ENCODE measurements at places on chromosomes 3 and 15.

DNA sequence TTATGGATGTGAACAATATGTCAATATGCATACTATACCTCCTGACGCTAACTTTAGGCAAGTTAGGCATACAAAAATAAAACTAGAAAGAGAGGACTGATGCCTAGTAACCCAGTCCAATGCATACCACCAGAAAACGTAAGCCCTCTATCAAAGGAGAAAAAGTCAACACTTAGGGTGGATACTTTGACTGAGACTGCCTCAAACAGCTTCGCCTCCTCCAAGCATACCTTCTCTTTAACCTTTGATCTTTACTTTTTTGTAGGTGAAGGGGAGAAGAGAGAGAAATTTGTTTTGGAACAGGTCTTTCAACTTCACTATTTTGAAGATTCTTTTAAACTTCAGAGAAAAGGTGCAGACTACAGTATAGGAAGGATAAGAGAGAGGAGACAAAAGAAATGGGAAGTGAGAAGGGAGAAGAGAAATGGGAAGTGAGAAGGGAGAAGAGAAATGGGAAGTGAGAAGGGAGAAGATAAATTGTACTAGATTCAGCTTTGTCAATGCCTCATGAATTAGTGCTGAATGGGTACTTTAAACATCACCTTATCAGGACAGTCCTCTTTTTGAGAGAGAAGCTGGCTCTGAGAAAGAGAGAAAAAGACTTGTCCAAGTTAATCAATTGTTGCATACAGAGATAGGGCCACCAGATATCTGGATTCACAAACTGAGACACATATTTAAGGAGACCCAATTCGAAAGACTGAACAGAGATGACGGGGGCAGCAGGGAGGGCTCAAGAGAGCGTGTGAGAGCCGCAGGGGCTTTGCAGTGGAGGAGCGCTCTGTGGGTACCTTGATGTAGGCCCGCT is 1.0 kb downstream of the P3H2 start:
- no peak for DNase-seq

DNA sequence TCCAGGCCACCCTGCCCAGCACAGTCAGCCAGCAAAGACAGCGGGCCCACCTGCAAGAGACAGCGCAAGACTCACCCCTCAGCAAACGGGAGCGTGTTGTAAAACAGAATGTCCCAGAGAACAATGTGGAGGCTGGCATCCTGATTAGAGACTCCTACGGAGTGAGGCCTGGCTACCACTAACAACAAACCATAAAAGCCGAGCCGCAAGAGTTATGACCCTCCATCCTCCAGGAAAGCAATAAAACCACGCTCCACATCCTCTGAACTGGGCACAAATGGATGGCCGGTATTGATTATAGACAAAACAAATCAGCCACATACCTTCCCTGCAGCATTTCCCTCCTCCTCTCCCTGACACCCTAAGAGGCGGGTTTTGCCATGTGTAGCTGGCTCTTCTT is 75.8 kb upstream of the LIPC start:
- no peak for DNase-seq

GRCh38 chr3:66394019-66394752 is 106.6 kb downstream of the LRIG1 start:
- DNase-seq: no peak

DNA sequence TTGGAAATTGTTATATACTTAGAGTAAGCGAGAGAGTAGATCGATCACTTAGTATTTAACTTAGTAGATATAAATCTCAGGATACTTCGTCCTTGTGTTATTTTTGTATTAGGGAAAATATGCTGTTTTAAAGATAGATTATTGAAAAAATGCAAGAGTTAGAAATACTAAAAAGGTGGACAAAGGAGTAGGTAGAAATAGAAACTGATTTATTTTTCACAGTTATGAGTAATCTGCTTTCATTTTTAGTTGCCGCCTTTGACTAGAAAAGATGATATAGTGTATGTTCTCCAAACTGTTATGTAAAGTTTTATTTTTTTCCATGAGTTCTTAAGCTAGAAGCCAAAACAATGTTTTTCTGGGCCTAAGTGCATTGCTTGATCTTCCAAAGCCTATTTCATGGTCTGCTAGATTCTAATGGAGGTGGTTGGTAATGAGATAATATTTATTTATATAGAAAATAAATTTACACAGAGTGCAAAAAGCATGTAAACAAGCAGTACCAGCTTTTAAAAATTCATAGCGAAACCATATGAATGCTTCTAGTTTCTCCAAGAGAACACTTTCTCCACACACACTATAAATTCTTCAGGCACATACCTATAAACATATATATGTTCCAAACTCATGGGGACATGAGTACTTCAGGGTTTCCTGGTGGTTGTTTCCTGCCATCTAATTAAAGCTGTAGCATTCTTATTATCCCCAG is 61.1 kb downstream of the DIPK2A start:
- DNase-seq: no peak

DNA sequence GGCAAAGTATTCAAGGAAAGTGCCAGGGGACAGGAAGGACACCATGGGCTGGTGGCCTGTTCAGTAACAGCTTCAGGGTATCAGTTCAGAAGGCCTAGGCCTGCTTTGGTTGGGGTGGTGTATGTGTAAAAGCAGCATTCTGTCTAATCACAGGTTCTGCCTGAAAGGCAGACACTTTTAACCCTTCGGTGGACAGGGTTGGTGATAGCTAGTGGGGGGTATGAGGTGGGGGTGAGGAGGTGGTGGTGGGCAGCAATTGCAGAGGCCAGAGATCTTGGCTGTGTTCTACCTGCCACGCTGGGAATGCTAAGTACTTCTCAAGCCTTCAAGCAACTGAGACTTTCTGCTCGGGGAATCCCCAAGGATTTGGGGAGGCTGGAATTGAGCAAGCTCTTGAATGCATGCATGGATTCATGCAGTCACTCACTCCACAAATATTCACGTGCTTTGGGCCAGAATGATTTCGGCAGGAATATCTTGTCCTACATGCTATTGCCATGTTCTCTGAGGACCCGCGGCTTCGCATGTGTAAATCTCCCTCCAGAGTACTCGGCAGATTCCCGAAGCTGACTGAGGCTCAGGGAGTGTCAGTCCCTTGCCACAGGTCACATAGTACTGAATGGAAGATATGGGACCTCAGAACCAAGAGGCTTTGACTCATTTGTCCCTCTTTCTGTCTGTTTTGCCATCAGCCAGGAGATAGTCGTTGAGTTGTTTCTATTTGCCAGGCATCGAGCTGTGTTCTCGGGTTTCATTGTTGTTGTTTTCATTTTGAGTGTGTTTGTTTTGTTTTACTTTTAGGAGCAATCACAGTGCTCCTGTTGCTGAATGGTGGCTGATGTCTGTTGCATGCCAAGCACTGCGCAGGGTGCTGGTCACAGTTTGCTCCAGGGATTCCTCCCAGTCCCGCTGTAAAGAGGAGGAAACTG is 65.5 kb downstream of the SMAD3 start:
- no peak for DNase-seq

DNA sequence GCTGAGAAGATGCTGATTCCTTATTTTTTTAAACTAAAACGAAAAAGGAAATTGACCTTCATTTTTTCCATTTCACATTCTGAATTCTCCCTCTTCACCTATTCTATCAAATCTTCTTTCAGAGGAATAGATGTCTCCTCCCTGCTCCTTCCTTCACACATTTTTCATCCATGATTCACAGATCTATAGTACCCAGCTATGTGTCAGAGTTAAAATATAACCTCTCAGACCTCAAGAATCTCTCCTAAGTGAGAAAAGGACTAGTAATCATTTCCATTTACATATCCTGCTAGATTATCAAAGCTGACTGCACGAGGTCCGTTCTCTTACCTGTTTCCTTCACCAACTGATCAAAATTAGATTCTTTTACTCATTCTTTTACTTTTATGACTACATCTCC is 1297.6 kb upstream of the ALCAM start:
- no peak for DNase-seq

DNA sequence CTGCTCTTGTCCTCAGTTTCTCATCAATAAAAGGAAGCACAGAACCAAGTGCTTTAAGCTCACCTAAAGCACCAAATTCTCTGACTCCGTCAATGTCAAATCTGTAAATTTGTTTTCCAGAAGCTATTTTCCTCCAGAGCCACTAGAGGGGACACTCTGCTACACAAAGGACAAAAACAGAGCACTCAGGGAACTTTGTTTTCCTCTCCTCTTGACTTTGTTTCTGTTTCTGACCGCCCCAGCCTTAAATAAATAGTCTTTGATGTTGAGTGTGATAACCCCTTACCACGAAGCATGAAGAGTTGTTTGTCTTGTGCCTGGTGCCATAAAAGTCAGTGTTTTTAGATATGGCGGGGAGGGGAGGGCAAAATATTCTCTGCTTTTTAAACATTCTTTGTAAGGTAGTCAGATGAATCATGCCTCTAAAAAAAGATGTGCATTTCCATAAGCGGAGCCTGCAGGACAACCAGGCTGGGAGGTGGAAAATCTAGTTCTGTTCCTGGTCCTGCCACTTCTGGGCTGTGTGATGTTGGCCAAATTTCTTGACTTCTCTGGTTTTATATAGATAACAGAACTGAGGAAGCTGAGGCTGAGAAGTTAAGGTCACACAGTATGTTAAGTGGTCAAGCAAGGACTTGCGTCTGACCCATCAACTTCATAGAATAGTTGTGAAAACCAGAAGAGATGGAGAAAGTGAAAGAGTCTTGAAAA is 7.3 kb upstream of the ZBTB38 start:
- DNase-seq: no peak

GRCh38 chr3:32705232-32705631 is 20.2 kb downstream of the CNOT10 start:
- DNase-seq: no peak

GRCh38 chr15:94607176-94607654 is 375.9 kb downstream of the MCTP2 start:
- no peak for DNase-seq

- no peak for DNase-seq
These were observed 94.5 kb downstream of the SEC22A start for GRCh38 chr3:123296261-123296660.

DNA sequence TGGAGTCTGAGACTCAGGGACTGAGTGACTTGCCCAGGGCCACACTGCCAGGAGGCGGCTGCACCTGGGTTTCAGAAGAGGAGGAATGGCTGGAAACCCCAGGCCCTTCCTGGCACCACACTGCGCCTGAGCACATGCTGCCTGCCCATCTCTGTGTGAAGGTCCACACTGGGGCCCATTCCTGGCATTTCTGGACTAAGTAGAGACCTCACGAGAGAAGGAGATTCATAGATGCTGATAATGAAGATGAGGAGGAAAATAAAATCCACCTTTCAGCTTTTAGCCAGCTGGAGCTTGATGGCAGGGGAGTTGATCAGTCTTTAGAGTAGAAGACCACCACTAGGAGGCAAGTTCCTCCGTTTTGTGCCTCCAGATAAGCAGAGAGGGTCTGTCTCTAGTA is 40.2 kb upstream of the TF start:
- no peak for DNase-seq

DNA sequence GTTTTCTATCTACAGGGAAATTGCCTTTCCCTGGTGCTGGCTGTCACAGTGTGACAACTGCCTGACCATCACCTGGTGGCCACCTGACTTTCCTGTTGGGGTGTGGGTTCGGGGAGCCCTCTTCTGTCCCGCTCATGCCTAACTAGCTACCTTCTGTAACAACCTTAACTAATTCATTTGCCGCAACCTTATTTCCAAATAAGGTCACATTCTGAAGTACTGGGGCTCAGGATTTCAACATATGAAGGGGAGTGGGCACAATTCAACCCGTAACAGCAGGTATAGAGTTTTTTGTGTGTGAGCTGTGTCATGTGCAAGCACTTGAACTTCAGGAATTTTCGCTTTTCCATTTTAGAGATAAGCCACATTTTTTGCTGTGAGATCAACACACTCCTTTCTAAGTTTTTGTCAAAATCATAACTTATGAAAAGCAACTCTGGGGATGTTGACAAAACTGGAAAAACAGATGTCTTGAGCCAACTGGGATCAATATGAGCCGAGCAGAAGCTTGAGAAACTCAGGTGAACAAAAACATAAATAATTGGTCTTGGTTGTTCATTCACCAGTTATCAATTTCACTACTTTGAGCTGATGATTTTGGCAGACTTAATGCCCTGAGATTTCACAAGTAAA is 242.0 kb upstream of the RGMA start:
- DNase-seq: no peak

GRCh38 chr15:84889991-84890669 is 5.7 kb downstream of the SLC28A1 start:
- DNase-seq: no peak

DNA sequence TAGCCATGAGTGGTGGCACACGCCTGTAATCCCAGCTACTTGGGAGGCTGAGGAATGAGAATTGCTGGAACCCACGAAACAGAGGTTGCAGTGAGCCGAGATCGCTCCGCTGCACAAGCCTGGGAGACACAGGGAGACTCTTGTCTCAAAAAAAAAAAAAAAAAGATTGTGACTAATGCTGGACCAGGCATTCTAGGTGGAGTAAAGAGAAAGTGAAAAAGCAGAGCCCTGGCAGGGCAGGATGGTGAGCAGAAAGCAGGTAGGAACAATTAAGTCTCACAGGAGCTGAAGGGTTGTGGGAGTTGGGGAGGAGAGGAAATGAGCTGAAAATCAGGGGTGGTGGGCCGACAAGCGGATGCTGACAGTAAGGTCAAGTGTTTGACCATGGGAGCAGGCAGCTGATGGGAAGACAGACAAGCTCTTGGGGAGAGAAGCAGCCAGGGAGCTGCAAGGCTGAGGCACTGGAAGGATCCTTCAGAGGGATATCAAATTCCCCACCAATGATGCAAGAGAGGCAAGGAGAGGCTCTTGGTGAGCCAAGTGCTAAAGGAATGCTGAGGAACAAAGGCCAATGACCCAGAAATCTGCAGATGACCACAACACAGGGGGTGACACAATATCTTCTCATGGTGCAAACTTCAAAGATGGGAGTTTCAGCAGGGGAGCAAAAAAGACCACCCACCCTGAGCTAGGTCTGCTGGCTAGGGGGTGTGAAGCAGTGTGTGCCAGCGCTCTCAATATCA is 251.1 kb downstream of the ULK4 start:
- no peak for DNase-seq

DNA sequence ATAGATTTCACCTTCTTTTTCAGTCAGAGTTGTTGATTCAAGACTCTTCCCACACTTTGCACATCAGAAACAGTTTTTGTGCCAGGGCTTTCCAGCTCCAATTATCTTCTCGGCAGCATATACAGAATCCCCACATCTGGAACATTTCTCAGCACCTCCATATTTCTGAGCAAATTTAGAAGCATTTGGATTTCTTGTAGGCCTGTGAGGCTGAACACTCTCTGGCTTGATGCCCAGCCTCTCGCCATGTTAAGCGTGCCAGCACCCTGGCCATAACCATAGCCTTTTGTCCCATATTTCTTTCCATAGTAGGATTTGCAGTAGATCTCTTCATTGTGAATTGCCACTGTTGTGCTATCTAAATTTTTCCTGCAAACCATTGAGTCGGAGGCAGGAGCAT is 28.3 kb downstream of the CD80 start:
- DNase-seq: no peak

GRCh38 chr3:14474363-14475081 is 65.6 kb downstream of the GRIP2 start:
- no peak for DNase-seq

DNA sequence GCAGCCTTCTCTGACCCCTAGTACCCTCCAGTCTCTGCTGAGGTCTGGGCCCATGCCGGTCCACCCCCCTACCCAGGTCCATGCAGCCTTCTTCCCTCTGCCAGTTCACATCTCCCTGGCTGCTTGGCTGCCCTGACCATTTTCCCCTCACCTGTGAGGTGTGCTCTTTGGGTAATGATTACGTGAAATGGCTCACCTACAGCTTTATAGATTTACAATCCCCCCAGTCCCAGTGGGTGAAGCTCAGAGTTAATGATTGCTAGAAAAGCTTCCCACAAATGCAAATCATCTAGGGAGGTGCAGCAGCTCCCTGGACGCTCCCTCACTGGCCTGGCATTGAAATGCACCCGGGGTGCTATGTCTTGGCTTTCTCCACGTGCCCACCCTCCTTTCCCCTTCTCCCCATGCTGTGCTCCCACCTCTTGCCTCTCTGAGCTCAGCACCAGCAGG is 18.7 kb downstream of the PAQR5 start:
- no peak for DNase-seq

Data from progenitor cell of endocrine pancreas (in vitro differentiated cells).